CD4-positive, alpha-beta T cell treated with Interleukin-17A for 4 hours (primary cell): ENCODE measurements at places on chromosomes 5 and 9.

DNA sequence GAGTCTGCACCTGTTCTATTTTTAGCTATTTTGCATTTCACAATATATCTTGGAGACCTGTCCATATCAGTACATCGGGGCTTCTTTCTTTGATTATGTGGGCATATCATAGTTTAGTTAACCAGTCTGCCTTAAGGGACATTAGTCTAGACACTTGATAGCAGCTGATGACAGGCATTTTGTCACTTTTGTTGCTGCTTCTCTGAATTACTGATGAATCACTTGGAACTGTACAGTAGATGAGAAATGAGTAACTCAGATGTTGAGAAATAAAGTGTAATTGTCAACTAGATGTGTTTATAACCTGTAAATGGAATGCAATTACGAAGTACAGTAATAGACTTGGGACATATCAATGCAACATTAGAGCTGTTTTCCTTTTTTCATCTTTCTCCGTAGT is 7.1 kb downstream of the ZFP2 start:
- DNase-seq = no peak

GRCh38 chr5:8660133-8660893 is 791.4 kb downstream of the MTRR start:
- DNase-seq = no peak

GRCh38 chr5:97420646-97421045 is 237.6 kb upstream of the RIOK2 start:
- DNase-seq = no peak

DNA sequence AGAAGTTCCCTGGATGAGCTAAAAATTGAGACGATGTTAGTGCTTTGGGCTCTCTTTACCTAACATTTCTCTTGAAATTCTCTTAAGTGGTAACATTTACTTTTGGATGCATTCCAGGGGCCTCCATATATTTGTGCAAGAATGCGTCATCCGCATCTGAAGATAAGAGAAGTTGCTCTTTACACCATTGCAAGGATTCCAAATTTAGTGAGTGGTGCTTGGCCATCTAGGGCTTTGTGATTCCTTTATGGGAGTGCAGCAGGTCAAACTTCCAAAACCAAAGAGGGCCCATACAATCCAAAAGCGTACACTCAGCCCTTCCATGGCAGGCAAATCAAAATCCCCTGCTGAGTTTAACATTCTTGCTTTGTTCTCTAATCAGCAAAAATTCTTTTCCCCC is 102.0 kb upstream of the DMAC1 start:
- DNase-seq = no peak

GRCh38 chr5:128011339-128011738 is 72.2 kb upstream of the SLC12A2 start:
- no peak for DNase-seq

GRCh38 chr9:129382281-129383018 is 204.4 kb upstream of the IER5L start:
- DNase-seq = no peak

DNA sequence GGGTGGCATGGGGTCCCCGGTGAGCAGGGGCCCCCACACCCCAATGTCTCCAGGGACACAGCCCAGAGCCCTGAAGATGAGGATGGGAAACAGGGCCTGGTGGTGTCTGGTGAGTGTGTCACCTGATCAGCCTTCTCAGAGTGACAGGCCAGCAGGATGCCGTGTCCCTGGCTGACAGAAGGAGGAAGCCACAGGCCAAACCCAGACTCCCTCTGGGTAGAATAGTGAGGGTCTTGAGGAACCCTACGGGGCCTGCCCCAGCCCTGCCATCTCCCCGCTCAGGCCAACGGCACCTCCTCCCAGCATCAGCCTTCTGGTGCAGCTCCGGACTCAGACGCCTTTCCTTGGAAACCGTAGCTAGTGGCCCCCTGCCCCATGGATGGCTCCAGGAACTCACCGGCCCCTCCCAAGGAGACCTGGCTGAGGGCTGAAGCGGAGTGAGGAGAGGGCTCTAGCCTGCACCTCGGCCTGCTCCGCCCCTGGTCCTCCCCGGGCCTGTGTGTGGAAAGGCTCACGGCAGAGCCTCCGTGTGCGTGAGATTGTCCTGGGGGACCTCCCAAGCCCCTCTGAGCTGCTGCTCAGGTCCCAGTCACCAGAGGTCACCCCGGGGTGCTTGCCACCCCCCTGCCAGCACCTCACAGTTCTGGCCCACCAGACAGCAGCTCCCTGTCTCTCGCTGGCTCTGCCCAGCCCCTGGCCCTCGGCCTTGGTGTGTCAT is 6.0 kb downstream of the RALGDS start:
- DNase-seq = no peak

GRCh38 chr5:169933616-169934015 is 46.7 kb downstream of the INSYN2B start:
- DNase-seq = no peak

GRCh38 chr9:122835313-122835731 is 6.9 kb upstream of the PDCL start:
- DNase-seq = peak; percentile 53

DNA sequence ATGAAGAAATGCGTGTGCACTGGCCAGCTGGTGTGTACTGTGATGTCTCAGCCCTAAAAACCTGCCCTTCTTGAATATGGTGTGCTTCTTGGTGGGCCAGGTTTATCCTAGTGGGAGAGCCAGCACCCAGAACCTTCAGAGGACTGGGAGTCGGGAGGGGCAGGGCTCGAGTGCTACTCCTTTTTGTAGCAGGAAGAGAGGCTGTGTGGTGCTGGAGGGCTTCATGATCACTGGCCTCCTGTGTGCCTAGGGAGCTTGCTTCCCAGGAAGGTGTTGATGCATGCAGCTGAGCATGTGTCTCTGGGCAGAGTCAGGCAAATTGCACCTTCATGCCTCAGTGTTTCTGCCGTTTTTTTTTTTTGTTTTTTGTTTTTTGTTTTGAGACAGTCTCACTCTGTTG is 20.0 kb downstream of the PHF2 start:
- no peak for DNase-seq

- no peak for DNase-seq
Observed at GRCh38 chr9:118330191-118330986, 626.2 kb downstream of the TLR4 start.

DNA sequence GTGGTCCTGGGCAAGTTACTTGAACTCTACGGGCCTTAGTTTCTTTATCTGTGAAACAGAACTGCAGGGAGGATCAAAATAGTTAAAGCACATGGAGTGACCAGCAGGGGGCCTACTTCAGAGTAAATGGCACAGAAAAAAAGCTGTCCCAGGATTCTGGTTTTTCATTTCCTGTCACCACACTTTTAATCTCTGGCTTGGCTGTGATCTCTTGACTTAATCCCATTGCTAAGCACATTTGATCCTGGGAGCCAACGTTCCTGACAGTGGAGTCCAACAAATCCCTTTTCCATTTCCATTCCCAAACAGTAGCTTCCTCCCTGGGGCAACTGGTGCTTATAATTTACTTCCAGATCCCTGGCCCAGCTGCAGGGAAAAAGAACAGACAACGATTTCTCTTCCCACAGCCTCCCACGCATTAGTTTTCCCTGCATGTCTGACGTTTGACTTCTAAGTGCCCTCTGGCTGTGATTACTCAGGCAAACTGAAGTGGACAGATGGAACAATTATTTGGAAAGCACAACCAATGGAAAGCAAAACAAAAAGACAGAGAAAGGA is 136.5 kb upstream of the STK32A start:
- no peak for DNase-seq

- DNase-seq = peak; percentile 93
Observed at GRCh38 chr5:43040287-43041098, at the start of gene ANXA2R. TSS of gene ANXA2R (minus strand) at chr5:43040319. CDS start at chr5:43040046, 273 bp downstream.

DNA sequence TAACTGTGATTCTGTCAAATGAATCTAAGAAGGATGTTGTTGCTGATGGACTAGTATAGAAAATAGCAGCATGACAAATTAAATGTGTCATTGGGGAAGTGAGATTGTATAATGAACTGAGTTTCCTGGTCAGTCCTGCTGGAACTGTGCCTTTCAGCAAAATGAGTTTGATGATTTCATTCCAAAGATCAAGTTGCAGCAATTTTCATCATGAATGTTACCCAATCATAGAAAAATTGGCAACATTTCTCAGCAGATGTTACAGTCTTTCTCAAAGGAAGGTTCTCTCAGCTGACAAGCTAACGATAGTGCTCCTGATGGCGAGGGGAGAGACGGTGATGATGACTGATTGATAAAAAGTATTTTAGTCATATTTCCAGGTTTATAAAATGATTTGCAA is 10.7 kb downstream of the PCDHAC2 start:
- DNase-seq = no peak

DNA sequence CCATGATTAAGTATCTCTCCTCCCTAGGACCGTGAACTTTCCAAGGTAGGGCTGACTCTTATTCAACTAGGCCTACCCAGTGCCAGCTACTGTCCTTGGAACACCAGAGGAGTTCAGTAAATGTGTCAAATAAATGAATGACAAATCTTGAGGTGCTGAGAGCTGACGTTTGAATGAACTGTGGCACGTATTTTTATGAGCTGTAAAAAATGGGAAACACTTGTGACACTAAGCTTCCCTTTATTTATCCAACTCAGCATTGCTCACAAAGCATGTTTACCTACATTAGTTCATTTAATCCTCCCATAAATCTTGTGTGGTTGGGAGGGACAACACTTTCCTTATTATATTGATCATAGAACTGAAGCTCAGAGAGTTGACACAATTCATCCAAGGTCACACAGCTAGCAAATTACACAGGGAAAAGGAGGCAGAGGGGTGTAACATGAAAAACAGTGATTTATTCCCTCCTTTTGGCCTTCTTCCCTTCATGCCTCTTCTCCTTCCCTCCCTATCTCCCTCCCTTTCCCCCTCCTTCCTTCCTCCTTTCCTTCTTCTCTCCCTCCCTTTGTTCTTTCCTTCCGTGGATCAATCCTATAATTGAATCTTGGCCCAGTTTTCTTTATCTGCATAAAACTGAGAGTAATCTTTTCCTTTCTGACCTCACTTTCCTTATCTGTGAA is 412.6 kb downstream of the DMRT2 start:
- DNase-seq = no peak

DNA sequence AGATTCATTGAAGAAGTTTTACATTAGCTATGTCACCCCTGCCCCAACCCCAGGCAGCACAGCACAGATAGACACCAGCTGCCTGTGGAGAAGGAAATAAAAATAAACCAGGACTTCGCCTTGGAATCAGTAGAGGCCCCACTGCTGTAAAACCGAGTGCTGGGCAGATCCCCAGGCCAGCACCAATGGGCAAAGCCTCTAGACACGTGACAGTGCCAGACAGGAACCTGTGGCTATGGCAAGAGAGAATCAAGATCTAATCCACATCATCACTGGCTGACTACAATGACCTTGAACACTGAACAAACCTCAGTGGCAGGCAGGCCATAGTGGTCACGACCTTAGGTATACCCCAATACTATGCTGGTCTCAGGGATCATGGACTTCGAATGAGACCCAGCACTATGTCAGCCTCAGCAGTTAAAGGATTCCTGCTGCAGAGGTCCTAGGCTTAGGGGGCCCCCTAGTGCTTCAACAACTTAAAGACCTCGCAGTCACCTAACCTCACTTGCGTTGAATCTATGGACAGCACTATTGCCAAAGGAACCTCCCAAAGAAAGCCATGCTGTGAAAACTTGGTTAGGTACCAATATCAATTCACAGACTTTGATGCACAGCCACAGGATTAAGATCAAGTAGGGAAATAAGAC is 2118.6 kb upstream of the C9orf72 start:
- DNase-seq = no peak

DNA sequence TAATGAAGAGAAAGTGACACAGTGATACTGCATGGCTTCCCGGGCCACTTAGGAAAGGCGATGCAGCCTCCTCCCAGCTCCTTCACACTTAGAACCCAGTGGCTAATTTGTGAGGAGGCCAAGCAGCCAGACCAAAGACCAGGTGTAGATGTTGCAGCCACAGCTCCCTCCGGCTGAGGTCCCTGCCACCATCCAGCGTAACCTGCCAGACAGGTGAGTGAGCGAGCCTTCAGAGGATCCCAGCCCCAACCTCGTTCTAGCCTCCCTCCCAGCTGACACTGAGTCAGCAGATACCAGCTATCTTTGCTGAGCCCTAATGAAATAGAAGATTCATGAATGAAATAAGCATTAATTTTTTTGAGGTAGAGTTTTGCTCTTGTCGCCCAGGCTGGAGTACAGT is 59.7 kb downstream of the COL23A1 start:
- DNase-seq = no peak

GRCh38 chr5:164324239-164324638 is 818.8 kb downstream of the MAT2B start:
- DNase-seq = no peak

GRCh38 chr5:81045389-81045807 is 85.2 kb downstream of the RASGRF2 start:
- DNase-seq = no peak

DNA sequence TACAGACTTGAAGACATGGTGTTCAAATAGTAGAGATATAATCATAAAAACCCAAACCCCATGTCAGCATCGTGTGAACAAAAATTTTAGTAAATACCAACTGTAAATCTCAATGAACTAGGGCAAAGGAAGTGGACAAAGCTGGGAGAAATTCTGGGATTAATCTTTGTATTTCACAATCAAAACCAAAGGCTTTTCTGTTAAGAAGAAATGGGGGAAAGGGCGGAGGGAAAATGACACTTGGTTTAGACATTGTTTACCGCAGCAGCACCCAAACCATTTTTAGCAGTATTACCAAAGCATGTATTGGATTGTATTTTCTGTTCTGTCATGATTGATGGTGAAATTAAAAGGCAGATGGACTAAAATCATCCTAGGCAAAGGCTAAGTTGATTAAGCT is 134.2 kb upstream of the PRSS3 start:
- no peak for DNase-seq

DNA sequence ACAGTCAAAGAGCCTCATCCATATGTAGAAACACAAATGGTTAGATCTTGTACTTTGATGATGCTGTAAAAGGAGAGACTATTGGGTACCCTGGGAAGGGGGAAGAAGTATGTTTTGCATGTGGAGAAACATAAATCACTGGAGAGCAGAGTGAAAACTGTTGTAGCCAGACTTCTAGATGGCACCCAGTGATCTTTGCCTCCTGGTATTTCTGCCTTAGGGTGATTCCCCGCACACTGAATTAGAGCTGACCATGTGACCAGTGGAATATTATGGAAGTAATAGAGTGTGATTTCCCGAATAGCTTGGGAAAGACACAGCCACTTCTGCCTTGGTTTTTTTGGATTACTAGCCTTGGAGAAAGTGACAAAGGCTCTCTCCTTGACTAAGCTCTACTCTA is 174.3 kb downstream of the LPAR1 start:
- no peak for DNase-seq

- DNase-seq = no peak
Observed at GRCh38 chr5:65197531-65198455, 283.9 kb downstream of the ADAMTS6 start.

- no peak for DNase-seq
Observed at GRCh38 chr5:23419115-23419514, 88.3 kb upstream of the PRDM9 start.

- no peak for DNase-seq
Observed at GRCh38 chr9:112864403-112864802, 26.3 kb downstream of the SLC46A2 start.
